Eye (tissue), 1 donor: ENCODE measurements at places on chromosomes 5 and 9.
A peak's percentile ranks its signal among the peaks of the same experiment; 100 is the strongest.

GRCh38 chr9:95030920-95031642 lies 286.4 kb downstream of the FANCC start:
- DNase-seq: peak; percentile 60

GRCh38 chr5:168443950-168444700 lies 42.1 kb upstream of the RARS1 start:
- no peak for DNase-seq

DNA sequence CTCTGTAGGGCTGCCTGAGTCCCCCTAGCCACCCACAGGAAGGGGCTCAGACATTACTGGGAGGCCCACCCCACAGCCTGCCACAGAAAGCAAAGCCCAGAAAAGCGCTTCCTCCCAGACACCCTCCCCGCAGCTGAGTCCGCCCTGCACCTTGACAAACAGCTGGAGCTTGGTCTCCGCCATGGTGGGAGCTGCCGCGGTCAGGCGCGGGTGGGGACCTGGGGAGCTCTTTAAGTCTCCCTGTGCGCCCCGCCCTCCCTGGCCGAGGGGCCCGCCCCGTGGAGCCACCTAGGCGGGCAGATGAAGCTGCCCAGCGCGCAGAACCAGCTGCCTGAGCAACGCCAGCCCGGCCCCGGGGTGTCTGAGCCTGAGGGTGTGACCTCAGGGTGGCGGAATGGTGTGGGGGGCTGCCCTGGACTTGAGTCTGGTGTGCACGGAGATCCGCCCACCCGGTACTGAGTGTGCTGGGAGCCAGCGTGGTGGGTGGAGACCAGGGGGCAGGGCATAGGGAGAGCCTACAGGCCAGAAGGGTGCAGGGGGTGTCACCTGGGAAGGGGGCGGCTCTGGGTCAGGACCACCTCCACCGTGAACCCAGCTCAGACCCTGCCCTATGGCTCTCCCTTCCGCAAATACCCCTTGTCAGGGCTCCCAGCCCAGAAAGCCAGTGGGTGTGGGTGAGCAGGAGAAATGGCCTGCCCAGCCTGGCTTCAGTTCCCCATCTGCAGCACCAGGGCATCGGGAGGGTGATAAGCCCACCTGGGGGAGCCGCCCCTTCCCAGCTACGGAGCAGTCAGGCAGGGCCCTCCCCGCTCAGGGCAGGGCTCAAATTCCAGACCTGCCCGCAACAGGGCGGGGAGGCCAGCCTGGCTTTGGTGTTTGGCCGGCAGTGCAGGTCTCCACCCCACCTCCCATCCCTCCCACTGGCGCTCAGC lies at the start of gene CLIC3:
Gene CLIC3, minus strand, starts transcription at position 208 of the 932 bp plus-strand sequence. Its CDS starts 25 bp downstream, at position 183.
- DNase-seq: no peak

GRCh38 chr9:87275047-87275725 lies 222.5 kb upstream of the DAPK1 start:
- DNase-seq: no peak

DNA sequence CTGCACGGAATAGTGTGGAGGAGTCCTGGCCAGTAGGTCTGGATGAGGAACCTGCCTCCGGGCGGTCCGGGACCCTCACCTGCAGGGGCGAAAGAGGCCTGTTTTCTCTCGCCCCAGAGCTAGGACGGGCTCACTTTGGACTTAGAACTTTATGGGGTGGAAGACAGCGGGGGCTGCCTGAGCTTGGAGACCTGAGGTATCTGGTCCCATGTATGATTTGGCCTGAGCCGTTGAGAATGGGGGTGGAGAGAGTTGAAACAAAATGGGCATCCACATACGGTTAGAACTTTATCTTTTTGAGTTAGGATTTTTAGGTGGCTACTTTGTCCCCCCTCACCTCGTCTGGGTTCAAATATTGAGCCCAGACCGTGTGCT lies 681 bp upstream of the ETF1 start:
- no peak for DNase-seq

GRCh38 chr9:38281917-38282316 lies 110.6 kb upstream of the ALDH1B1 start:
- DNase-seq: no peak

DNA sequence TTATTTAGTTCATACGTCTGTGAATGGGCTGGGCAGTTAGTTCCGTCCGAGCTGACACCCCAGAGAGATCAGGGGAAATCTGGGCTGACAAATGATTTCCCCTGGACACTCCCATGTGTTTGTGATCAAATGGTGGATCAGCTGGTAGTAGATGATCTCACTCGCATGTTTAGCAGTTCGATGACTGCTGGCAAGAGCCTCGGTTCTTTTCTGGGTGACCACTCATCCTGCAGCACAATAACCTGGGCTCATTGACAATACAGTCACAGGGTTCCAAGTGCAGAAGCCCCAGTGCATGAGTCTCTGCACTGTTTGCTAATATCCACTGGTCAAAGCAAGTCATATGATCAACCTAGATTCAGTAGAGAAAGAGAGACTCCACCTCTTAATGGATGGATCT lies 155.9 kb downstream of the NR2F1-AS1 start:
- no peak for DNase-seq
